ENCODE measurements at places on chromosomes 2 and 18.
A peak's percentile ranks its signal among the peaks of the same experiment; 100 is the strongest.

DNA sequence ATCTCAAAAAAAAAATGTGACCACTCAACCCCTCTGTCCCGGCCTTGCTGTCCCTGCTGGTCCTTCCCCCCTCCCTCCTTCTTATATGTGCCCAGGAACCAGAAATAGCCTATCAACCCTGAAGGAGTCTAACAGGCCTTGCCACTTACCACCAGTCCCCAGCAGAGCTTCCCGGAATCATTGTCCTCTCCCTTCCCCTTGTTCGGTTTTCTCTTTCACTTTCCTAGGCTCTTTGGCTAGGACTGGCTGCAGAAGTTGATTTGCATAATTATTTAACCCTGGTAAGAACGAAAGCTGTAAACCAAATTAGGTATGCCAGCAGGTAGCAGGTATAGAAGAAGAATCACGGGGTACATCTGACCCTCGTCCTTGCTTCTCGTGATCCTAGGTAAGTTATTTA is 72.6 kb upstream of the ZNF532 start:
- no peak for DNase-seq

DNA sequence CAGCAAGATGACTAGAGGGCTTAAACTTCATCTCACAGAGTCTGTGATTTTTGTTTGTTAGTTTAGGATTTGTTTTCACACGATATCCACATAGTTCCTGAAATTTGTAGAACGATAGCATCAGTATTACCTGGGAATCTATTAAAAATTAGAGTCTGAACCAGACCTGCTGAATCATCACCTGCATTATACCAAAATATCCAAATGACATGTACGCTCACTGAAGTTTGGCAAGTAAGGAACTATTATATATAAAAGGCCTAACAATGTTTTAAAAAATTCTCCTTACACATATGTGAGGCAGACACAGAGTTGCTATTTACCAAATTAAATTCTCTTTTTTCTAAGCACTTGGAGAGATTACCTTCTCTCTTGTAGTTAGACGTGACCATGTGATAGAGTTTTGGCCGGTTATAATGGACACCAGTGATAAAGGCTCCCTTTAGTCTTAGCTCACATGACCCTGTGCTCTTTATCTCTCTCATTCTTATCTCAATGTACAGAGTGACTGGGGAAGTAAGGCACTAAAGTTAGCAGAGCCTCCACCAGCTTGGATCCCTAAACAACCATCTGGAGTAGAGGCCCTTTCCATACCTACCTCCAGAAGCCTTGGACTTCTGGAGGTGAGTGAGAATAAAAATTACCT is 363.1 kb downstream of the DSC3 start:
- no peak for DNase-seq

GRCh38 chr2:96128456-96128855 is 9.8 kb downstream of the ASTL start:
- no peak for DNase-seq

- peak; percentile 41 for DNase-seq
Measured at GRCh38 chr2:185433824-185434223, 304.8 kb upstream of the FSIP2 start.

DNA sequence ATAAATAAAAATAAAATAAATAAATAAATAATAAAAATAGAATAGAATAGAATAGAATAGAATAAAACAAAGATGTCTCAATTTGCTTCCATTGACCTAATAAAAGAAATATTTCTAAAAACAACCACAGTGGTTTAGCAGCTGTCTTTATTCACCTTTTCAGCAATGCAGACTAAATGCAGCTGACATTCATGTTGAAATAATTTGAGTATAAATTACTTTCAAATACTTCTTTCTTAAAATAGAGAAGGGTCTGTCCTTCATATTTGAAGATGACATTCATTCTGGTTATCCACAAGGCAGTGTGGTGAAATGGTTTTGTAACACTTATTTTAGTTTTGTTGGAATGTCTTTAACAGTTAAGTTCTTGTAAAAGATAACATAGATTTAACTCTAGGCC is 469.4 kb downstream of the IRS1 start:
- no peak for DNase-seq

GRCh38 chr2:24815171-24815570 is 21.9 kb downstream of the CENPO start:
- no peak for DNase-seq

DNA sequence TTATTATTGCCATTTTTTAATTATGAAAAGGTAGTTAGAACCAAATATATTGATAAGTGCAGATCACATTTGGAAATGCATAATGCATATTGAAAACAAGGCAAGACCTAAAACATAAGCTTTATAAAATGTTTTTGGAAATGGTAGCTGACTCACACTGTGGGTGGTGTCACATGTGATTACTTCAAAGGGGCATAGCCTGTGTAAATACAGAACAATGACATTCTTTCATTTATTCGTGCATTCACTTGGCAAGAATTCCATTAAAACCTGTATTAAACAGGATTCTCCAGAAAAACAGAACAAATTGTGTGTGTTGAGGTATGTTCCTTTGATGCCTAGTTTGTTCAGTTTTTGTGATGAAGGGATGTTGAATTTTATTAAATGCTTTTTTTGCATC is 427.3 kb upstream of the ST6GAL2 start:
- DNase-seq, result no peak

DNA sequence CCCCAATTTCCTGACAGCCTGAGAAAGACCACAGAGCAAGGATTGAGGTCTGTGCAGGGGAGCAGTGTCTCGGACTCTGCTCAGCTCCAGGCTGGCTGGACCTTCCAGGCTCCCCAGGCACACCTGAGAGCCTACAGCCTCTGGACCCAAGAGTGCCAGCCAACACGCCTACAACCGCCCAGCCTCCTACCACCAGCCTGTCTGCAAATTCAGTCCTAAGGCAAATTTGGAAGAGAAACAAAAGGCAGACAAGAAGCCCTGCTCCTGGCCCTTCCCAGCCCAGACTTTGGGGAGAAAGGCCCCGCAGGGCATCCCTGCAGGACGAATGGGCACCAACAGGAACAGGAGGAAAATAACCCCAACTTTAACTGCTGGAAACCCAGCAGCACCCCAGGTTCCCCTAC is 1.9 kb downstream of the HS6ST1 start:
- no peak for DNase-seq

- DNase-seq, result peak; percentile 82
Measured at GRCh38 chr2:234502285-234502918, 5.5 kb upstream of the ARL4C start.

DNA sequence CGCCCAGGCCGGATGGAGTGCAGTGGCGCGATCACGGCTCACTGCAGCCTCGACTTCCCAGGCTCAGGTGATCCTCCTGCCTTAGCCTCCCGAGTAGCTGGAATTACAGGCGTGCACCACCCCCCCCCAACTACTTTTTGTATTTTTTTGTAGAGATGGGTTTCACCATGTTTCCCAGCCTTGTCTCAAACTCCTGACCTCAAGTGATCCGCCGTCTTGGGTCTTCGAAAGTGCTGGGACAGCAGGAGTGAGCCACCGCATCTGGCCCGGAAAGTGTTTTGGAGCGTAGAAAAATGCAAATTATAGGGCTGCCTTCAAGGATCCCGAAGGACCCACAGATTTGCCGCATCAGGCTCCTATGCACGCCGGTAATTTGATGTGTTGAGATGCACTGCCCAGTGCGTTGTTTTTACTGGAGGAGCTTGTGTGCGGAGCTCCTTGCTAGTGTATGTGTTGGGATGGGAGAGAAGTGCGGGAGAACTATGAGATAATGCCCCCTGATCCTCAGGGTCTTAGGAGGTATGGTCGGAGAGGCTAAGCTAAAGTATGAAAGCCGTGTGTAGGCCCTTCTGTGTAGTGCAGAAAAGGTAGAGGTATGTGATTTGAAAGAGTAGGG is 1.2 kb upstream of the CLASP1 start:
- peak; percentile 6 for DNase-seq

GRCh38 chr2:84891355-84892010 is 10.6 kb upstream of the TRABD2A start:
- no peak for DNase-seq

DNA sequence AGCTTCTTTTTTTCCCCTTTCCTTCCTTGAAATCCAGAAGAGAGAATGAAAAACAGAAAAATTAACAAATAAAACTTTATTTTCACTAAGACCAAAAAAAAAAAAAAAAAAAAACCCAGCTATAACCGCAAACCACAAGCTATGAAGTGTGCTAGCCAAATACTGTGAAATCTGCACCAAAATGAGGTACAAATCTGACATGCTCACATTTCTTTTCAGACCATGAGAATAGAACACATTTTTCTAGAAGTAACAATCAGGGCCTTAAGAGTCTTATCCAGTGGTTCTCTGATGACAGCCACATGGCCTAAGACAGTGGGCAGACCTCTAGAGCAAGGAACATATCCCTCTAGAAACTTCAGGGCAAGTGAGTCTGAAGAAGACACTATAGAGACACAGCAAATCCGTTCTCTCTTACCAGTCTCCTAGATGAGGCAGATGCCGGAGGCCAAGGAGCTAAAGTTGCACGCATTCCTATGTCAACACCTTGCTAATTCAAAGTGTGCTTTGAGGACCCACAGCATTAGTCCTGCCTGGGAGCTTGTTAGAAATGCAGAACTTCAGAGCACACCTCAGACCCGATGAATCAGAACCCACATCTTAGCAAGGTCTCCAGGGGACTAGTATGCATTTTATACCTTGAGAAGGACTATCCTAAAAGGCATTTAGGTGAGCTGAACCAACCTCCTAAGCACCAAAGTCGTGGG is 317.1 kb downstream of the MYCN start:
- no peak for DNase-seq

DNA sequence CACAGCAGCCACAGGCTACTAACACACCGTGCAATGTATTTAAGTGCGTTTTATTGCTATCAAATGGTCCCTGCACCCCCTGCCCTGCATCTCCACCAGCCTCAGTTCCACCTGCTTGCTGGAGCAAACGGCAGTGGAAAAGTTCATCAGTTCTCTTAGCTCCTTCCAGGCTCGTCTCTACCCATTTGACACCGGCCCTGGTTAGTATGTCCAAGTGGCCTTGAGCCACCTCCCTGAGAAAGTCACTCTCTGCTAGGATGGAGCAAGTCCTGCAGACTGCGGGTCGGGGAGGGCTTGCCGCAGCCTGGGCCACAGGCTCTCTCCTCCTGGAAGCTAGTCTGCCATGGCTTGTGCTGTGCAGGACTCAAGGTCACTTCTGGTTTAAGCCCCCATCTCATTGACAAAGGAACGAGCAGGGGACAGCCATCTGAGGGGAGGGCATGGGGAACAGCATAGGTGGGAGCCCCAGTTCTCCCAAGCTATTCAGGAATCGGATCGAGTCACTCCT is 74.9 kb downstream of the RHOB start:
- no peak for DNase-seq

DNA sequence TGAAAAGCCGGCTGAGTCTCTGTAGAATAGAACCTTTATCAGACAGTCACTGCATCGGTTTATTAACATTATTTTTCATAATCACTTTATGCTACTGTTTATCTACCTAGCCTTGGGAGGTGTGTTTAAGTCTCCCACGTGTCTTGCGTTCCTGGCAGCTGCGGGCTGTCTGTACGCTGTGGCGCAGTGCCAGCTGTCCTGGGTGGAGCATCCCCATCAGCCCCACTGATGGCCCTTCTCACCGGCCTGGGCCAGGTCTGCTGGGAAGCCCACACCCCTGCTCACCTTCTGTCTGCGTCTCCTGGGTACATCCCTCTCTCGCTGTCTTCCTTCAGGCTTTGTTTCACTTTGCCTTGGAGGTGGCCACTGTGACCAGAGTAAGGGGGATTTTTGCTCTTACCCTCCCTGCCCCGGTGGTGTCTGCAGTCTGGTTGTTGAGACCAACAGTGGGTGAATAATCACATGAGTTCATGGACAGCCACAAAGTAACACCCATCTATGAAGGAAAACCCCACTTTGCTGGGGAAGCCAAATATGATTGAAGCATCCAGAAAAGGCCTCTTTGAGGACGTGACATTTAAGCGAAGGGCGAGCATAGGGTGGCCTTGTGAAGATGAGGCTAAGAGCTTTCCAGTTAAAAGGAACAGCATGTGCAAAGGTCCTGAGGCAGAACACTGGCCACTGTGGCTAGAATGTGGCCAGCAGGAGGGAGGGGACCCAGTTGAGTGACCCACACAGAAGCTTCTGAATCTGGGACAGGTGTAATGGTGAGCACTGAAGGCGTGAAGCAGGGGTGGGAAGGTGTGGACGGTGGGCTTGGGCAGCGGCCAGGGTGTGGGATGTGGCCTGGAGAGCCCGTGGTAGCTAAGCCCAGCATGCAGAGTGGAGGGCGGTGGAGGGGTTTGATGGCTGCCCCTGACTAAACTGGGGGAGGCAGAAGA is 41.7 kb downstream of the RAMP1 start:
- DNase-seq, result no peak

GRCh38 chr2:234308813-234309195 is 188.1 kb downstream of the ARL4C start:
- DNase-seq, result peak; percentile 66

GRCh38 chr2:111057045-111057444 is 63.7 kb upstream of the BCL2L11 start:
- DNase-seq, result no peak

DNA sequence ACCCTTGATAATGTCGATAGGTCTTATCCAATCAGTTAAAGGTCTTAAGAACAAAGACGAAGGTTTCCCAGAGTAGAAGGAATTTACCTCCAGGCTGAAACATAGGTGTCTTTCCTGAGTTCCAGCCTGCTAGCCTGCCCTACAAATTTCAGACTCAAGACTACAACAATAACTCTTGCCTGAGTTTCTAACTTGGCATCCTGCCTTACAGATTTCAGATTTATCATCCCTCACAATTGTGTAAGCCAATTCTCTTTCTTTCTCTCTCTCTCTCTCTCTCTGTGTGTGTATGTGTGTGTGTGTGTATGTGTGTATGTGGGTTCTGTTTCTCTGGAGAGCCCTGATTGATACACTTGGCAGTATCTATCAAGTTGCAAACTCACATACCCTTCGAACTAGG is 37.2 kb upstream of the B4GALT6 start:
- DNase-seq, result no peak

DNA sequence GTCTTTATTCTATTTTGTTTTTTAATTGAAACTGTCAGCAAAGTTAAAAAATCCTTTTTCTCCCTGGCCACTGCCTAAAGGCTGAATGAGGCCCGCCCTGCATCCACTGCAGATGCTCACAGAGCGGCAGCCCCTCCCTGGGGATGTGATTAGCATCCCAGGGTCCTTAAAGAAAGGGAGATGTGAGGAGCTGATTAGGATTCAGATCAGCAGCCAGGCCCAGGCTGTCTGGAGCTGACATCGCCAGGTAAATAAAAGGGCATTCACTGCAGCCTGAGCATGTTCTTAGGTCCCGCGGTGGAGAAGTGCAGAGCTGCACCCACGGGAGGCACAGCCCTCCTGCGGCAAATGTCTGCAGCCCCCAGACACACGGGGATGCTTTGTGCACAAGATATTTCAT is 83.8 kb downstream of the LONRF2 start:
- no peak for DNase-seq

DNA sequence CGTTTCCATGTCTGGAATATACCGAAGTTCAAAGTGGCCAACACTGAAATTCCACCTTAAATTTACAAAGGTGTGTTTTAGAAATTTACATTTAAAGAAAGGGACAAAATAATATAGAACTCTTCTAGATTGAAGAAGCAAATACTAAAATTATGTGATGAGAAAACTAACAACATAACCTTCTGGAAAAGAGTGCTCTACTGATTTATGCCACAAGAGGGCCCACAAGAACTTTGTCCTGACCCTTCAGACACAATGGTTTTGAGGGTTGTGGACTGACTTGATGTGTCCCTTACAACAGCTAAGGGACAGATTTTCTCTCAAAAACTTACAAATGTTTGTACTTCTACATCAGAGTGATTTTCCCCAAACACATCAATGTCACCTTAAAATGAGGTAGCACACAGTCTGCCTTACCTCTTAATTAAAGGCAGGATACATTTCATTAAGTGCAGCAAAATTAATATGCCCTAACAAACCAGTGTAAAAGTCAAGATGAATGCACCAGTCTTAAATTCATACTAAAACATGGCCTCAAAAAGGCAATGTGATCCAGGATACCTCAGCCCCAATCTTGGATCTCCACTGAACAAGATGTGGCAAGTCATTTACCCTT is 36.2 kb downstream of the EIF2AK3 start:
- peak; percentile 50 for DNase-seq

All from fibroblast of skin of right quadriceps (primary cell).